CD4-positive, alpha-beta T cell treated with Interferon gamma for 1 hour (primary cell): ENCODE measurements at places on chromosomes 1 and 21.

- no peak for DNase-seq
Measured at GRCh38 chr1:59565611-59566410, 248.9 kb upstream of the HOOK1 start.

DNA sequence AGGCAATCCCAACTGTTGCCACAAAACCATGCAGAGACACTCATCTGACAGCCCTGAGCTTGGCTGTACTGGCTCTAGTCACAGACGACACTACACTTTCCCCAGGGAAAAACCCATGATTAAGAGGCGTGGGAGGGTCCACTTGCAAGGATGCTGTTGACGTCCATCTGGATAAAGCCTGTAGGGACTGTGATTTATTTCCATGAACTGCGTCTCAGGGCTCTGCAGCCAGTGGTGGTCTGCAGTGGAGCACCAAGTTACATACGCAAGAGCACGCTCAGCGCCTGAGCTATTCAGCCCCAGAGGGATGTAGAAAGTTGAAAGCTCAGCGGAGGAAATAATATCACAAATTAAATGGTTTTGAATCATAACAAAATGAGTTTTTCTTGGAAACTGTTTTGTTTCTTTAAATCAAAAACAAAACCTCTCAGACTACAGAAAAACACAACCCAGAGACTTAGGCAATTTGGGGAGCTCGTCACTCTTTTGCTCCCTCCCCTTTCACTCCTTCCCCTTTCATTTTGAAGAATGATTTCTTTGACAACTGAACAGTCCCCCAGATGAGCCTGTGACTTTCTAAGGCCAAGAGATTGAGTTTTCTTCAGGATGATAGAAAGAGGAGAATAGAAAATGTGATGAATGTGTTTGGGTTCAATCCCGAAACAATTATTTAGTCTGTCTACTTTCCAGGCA is 71.2 kb downstream of the NGF start:
- DNase-seq = no peak

- DNase-seq = no peak
Measured at GRCh38 chr1:44616991-44617702, 57.1 kb downstream of the TMEM53 start.

DNA sequence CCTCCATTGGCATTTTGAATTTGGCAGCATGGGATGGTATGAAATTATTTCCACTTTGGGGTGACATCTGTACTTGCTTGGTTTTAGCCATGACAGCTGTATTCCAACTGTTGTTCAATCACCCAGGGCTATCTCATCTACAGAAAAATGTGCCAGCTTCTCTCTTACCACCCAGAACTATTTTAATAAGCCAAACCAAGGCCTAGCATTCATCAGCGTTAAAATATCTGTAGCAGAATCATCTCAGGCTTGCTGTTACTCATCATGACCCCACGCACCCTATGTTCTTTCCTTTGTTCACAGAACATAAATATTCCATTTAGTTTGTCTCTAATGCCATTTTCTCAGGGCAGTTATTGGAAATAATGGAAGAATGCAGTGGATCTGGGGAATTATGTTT is 49.8 kb downstream of the GIPC2 start:
- DNase-seq = no peak

- no peak for DNase-seq
Measured at GRCh38 chr1:109838838-109839240, 71.8 kb upstream of the CSF1 start.

DNA sequence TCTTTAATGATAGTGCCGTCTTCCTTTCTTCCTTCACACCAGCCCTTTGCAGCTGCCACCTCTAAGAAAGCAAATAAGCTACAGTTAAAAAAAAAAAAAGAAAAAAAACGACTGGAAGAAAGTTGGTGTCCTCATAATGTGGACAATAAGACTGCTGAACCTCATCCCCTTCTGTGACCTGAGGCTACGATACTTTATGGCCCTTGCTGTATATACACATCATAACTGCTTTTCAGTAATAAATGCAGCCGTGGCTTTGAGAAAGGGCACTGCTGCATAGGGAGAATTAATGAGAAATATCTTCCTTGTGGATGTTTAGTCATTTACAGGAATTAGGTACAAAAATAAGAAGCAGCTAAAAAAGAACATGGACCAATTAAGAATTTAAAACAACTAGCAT is 333.8 kb upstream of the ADGRL2 start:
- DNase-seq = no peak

DNA sequence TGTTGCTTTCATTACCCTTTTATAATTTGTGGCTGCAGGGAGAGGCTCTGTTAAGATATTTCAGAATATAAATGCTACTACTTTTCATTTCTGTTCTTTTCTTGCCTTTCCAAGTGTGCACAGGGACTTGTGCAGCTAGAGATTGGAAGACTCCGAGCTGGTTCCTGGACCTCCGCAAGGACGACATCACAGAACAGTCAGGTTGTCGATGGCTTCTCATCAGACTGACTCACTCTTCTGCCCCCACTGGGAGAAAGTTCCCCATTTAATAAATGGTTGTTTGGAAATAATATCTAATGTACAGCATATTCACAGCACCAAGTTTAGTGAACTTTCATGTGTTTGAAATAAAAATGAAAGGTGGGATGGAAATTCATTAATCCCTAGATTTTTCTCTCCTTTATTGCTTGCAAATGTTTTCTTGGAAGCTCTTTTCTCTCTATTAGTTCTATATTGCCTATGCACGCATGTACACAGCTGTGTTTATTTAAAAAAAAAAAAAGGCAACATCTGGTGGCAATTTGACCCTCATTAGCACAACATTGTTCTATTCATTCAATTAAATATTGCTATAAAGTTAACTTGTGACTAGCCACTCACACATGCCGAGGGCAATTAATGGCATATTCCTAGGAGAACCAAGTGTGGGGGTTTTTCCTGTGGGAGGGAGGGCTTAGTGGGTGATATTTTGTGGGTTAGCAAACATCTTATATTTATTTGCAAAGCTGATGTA is 77.5 kb upstream of the L1TD1 start:
- no peak for DNase-seq

- no peak for DNase-seq
Measured at GRCh38 chr21:16535626-16536025, 805.8 kb downstream of the USP25 start.

- DNase-seq = no peak
Measured at GRCh38 chr1:91529856-91530255, 29.2 kb downstream of the CDC7 start.
